ENCODE measurements at places on chromosomes 1 and 21.
A peak's percentile ranks its signal among the peaks of the same experiment; 100 is the strongest.

GRCh38 chr1:87170157-87170556 lies 158.5 kb upstream of the LMO4 start:
- DNase-seq: no peak

DNA sequence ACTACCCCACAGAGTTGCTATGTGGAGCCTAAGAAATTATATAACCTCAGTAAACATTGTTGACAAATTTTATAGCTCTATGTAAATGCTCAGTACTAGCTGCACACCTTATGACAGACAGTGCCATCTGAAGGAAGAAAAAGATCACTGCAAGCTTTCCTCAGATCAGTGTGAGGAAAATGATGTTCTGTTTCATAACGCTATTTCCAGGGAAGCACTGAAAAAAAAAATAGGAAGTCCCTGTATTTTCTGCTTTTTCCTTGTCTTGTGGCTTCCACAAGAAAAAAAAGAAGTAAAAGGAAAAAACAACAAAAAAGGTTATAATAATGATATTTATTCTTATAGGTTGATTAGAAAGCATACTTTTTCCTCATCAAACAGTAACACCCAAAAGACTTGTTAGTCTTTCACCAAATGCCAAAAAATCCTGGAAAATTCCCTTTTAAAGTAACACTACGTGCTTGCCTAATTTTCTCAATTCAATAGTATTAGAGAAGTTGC lies 23.2 kb downstream of the LYST start:
- DNase-seq: peak; percentile 68

GRCh38 chr1:170215072-170215885 lies 69.5 kb downstream of the NTMT2 start:
- DNase-seq: no peak

DNA sequence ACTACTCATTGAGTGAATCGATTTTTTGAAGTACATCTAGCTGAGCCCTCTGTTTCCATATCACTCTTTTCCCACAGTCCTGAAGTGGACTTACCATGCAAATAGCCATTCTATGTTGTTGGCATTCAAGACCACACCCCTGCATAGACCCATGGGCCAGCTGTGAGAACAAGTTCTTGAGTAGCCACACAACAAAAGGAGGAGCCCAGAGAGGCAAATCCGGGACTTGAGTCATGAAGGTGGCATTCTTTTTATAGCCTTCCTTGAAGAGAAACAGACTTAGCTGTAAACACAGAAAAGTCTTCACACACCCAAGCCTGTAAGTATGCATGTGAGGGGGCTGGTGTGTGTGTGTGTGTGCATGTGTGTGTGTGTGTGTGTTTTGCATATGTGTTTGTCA lies 13.8 kb upstream of the SPRR5 start:
- no peak for DNase-seq

GRCh38 chr1:64304823-64305222 lies 101.4 kb downstream of the UBE2U start:
- no peak for DNase-seq

DNA sequence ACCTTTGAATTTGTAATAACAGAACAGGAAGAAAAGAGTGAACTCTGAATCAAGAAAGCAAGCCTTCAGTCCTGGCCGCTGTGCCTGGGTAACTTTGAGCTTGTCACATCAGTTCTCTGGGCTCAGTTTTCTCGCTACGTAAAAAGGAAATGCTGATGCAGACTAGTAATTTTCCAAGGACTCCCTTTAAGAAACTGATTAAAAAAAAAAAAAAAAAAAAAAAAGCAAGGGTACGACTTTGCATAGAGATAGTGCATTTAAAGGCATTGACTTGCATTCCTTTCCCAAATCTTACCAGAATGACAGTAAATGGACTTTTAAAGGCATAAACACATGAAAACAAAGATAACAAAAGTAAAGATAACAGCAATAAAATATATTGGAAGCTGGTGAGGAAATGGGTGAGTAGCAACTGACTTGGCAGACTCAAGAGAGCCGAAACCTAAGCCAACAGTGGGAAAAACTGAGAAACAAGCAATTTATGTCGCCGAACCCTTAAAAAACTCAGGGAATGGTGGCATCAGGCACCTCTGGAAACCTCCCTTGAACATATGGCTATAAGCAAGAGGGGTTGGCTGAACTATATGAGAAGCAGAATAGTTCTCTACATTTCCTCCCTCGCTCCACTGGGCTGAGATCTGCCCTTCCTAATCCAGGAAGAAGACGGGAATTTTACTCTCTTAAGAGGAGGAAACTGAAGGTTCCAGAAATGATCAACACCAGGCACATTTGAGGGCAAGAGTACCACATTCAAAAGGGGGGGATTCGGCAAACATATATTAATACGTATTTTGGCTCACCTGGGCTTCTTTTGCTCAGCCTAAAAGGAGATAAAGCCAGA lies 189.2 kb downstream of the CDC7 start:
- DNase-seq: no peak
